ENCODE measurements at places on chromosomes 16 and 17. TPM values are rescaled to one million over a fixed set of nuclear protein-coding genes. Genes with fewer than 3 reads are reported as not detected.

Gene OTOP3
- not detected for polyA plus RNA-seq

Gene ABCA9
- 4.4 TPM for polyA plus RNA-seq

Gene YPEL3
- polyA plus RNA-seq = 52.9 TPM

Gene ITGAL
- 2.5 TPM for polyA plus RNA-seq

Gene ABAT
- 12.0 TPM for polyA plus RNA-seq

- no peak for DNase-seq
These were observed 25.1 kb downstream of the PLCG2 start for GRCh38 chr16:81804134-81804610.

GRCh38 chr16:57648125-57648524, 19.7 kb downstream of the ADGRG1 start:
- no peak for DNase-seq

DNA sequence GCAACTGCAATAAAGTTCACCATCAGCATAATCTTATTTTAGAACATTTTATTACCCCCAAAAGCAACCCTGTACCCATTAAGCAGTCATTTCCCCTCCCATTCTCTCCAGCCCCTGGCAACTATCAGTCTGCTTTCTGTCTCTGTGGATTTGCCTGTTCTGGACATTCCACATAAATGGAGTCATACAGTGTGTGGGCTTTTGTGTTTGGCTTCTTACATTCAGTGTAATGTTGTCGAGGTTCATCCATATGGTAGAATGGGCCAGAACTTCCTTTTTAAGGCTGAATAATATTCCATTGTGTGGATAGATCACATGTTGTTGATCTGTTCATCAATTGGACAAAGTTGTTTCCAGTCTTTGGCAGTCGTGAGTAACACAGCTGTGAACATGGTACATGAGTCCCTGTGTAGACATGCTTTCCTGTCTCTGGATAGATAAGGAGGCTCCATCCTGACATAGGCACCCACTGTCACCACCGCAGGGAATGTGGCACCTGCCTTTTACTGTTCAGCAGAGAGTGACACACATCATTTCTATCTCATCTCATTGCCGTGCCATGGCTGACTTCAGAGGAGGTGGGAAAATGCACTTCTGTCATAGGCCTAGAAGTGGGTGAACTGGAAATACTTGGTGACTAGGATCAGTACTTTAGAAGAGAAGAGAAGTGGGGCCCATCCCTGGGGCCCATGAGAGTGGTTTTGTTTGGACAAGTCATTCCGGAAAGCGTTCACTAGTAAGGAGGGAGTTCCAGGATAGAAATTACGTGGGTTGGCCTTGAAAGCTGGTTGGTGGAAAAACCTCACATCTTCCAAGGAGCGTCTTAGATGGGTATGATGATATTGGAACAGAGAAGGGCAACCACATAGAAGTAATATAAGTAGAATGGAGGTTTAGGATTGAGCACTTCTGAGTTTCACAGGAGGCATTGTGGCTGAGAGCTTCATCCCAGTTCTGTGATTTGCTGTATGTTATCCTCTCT, 25.8 kb downstream of the EPN2 start:
- no peak for DNase-seq

DNA sequence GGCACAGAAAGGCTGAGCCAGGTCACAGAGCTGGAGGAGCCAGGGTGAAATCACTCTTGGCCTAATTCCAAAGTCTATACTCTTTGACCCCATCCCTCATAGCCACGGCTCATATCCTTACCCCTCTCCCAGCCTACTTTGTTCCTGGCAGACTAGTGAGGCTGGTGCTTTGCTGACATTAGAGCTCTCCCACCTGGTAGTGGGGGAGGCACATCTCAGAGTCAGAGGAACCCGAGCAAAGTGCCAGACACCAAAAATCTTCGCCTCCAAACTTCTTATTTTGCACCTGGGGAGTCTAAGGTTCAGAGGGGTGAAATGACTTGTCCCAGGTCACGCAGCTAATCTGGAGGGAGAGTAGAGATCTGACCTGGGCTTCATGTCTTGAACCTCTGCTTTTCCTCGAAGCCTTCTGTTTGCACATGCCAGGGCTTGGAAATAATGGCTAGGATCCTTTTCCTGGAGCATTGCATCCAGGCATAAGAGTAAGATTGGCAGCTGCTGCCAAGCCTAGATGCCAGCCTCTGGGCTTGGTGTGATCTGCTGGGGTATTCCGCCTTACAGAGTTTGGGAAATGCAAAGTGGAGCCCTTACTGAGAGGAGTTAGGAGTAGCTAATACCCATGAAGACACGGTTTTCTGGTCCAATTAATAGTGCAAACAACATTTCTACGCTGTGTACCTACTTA, 126.9 kb downstream of the SPACA3 start:
- no peak for DNase-seq

DNA sequence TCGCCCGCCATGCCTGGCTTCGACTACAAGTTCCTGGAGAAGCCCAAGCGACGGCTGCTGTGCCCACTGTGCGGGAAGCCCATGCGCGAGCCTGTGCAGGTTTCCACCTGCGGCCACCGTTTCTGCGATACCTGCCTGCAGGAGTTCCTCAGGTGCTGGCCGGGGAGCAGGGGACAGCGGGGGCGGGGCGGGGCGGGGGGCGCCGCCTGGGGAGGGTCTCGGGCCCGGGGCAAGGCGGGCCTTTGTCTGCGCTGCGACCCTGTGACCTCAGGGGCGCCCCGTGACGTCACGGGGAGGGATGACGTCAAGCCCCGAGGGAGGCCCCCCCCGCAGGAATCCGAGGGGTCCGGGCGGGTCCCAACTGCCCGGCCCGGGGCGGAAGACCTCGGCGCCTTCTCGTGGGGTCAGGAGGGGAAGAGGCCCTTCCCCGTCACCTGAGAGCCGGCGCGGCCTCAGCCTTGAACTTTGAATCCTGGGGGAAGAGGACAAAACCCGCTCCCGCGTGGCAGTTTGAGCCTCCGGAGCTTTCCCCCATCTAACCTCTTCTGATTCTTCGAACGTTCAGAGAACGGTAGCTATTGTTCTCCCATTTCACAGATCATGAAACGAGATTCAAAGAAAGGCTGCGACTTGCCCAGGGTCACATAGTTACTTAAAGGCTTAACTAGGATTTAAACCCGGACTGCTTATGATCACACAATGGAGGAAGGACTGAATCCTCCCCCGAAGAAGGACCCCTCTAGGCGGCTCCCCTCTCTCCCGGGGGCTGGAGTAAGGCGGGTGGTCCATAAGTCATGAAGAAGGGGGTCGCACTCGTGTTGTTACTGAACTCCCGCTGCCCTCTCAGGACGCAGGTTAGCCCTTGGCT, 527 bp downstream of the TRAF4 start:
- no peak for DNase-seq

DNA sequence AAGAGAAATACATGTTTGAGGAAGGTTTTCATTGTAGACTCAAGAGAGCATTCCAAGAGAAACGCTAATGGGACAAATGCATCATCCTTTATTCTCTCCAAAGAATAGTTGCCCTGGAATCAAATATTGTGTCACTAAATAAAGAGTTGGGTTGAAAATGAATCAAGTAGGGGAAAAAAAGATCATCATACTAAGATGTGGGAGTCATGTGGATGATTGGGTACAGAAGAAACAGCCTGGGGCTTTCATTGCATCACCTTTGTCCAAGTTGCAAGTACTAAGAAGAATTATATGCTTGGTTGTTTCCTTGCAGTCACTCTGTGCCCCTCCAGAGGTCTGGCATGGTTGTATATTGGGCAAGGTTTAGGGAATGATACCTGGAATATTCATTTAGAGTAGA, 658.9 kb downstream of the TOX3 start:
- DNase-seq = no peak

GRCh38 chr17:28527859-28528258, 21.7 kb downstream of the FOXN1 start:
- DNase-seq = no peak

GRCh38 chr16:51156807-51157200, 5.7 kb upstream of the SALL1 start:
- DNase-seq = no peak

DNA sequence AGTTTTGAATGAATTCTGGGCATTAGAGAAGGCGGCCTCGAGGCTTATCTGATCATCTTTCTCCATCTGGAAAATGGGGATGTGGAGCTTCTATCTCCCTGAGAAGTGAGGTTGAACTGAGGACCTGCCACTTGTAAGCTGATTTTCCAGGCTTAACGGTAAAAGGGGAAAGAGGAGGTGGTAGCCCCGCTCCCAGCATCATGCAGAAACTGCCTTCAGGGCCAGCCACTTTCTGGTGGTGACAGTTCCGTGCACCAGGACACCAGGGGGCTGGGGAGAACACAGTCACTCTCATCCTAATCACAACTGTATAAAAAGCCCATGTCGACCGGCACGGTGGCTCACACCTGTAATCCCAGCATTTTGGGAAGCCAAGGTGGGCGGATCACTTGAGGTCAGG, 20.9 kb upstream of the CPSF4L start:
- no peak for DNase-seq

GRCh38 chr16:62225675-62226074, 189.4 kb upstream of the CDH8 start:
- DNase-seq = no peak

- no peak for DNase-seq
These were observed 379.2 kb downstream of the CDH11 start for GRCh38 chr16:64742455-64743223.

DNA sequence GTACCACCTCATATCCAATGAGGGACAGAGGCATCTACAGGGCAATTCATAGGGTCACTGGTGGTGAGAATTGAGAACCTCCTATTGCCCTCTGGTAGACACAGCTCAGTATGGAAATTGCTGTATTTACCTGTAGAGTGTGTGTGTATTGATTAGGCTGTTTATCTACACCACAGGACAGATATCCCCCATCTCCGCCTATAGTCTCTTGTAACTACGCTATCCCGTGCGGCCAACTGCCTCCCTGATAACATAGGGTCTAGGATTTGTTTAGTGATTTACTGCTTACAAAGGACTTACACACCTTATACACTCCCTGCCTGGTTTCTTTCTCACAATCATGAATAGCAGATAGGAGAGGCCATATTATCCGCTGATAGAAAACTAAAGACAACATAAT, 1.7 kb upstream of the STAT3 start:
- DNase-seq = no peak

GRCh38 chr17:41510251-41511065, 5.0 kb upstream of the KRT13 start:
- no peak for DNase-seq

DNA sequence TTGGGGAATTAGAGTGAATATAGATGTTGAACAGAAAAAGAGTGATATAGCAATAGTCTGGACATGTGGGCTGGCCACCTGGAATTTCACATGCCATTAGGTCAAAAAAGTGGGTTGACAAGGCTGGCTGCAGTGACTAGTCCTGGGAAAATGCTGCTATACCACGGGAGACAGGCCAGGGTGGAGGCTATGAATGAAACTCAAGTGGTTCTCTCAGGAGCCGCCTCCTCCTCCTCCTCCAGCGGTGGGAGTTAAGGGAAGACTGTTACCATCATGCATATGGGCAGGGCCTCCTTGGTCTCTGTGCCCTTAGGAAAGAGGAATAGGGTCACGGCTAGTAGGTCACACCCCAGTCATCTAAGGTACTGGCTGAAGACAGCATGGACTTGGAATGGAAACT, 448.0 kb downstream of the SLC39A11 start:
- no peak for DNase-seq

Data from left renal pelvis (tissue), 4 donors.